ENCODE measurements at places on chromosomes 4 and X.

- DNase-seq, result no peak
These were observed 23.5 kb upstream of the PHF8 start for GRCh38 chrX:54067766-54068165.

- DNase-seq, result no peak
These were observed 83.9 kb downstream of the ATXN3L start for GRCh38 chrX:13235930-13236329.

DNA sequence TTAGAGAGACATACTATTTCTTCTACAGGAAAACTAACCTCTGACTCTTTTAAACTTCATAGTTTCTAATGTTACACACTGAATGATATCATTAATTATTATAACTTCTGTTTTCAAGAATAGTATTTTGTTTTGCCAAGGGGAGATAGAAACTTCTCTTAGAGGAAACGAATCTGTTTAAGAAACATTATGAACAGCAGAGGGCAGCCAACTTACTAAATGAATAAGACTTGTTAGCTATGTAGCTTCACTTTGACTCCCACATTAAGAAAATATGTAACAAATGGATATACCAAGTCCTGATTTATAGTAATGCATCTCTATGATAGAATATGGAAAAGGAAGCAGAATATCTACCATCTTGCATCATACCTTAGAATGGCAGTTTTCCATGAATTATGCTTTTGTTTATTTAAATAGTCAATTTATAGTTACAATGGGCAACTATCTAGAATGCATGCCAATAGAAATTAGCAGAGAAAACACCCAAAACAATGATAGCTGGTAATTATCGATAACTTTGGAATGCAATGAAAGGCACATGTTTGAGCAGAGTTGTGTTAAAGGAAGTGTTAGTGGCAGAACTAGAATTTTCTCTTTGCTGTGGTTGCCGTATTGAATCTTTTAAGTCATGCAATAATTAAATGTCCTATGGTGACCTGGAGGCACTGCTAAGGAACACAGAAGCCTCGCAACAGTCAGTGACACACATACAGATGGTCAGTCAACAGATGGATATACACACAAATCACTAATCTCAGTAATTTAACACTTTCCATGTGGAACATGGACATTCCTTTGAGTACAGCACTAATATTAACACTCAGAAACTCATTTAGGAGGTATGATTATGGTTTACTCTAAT is 105.7 kb upstream of the PDLIM3 start:
- peak; percentile 46 for DNase-seq

DNA sequence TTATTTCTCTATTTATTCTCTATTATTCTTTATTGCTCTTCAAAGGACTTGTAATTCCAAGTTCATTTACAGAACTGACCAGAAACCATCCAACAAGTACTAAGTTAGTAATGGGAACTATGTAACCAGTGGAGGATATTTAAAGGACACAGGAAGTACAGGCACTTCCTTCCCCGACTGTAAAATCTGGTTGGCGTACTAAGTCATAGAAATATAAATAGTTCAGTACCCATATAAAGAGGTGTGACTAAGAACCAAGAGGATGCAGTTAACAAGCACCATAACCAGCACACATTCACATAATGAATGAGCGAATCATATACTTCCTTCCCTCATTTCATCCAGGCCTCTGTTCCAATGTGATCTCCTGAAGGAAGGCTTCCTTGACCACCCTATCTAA is 3.6 kb upstream of the EIF4E start:
- no peak for DNase-seq

DNA sequence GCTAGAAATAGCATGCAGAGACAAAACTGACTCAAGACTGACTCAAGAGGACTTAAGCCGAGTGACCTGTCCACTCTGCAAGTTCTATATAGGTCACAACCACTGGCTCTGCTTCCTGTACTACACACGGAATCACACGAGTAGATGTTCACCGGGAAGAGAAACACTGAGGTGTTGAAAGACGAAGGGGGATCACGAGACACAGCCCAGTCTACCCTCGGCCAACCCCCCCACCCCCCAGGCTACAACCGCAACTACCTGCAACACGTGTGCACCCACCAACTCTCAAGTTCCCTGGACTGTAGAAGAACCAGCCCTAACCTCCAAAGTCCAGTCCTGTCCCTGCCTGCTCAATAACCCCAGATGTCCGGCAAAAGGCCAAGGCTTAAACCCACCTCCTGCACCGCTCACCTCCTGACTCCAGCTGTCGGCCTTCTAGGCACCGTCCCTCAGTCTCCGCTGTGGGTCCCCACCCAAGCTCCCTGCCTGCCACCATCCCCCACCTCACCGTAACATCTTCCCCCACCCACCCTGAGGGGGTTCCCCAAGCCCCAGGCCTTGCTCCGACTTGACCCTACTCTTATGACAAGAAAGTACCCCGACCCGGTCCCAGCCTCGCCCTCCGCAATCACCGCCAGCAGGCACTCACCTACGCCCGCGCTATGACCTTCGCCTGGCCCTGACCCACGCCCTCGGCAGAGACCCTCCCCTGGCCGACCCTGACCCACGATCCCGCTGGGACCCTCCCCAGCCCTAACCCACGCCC is 739 bp downstream of the GAK start:
- DNase-seq, result no peak

- no peak for DNase-seq
These were observed 177.3 kb downstream of the BANK1 start for GRCh38 chr4:101967697-101968346.

GRCh38 chr4:42654631-42655268 is 2.2 kb downstream of the ATP8A1 start:
- no peak for DNase-seq

All from NCI-H2081 (cell line).